Non-pigmented ciliary epithelial cell (primary cell): ENCODE measurements at places on chromosomes 6 and 20.
A peak's percentile ranks its signal among the peaks of the same experiment; 100 is the strongest.

- DNase-seq = peak; percentile 74
Measured at GRCh38 chr6:130500693-130501092, 134.9 kb downstream of the TMEM200A start.

DNA sequence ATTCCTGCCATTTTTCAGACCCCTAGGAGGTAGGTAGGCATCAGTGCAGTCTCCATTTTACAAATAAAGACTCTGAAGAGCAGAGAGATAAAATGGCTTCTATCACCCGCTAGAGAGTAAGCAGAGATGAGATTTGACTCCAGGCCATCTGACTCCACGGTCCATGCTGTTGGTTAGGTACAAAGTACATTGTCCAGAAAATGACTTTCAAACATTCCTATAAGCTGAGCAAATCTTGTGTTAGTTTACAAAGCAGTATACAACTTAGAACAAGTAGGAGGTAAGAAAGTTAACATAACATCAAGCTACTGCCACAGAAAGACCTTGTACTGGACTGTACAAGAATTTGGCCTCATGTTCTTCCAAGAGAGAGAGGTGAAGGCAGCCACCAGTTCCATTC is 14.9 kb downstream of the BTN1A1 start:
- DNase-seq = no peak

GRCh38 chr6:159527351-159527750 is 165.7 kb downstream of the SOD2 start:
- DNase-seq = no peak

DNA sequence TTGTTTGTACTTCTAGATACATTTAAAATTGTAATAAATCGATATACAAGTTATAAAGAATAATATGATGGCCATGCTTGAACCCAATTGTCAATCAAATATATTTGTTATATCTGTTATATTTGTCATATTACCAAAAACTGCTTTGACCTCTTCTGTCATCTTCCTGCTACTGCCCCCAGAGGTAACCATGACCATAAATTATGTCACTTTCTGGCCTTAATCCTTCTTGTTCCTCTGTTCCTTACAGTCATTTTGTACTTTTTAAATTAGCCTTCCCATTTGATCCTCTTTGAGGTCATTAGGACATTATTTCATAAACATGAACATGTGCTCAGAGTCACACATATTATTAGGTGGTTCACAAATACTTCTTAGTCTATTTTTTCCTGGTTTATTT is 124.7 kb downstream of the HFE start:
- DNase-seq = no peak

GRCh38 chr20:59823030-59823423 is 110.4 kb downstream of the SYCP2 start:
- no peak for DNase-seq

DNA sequence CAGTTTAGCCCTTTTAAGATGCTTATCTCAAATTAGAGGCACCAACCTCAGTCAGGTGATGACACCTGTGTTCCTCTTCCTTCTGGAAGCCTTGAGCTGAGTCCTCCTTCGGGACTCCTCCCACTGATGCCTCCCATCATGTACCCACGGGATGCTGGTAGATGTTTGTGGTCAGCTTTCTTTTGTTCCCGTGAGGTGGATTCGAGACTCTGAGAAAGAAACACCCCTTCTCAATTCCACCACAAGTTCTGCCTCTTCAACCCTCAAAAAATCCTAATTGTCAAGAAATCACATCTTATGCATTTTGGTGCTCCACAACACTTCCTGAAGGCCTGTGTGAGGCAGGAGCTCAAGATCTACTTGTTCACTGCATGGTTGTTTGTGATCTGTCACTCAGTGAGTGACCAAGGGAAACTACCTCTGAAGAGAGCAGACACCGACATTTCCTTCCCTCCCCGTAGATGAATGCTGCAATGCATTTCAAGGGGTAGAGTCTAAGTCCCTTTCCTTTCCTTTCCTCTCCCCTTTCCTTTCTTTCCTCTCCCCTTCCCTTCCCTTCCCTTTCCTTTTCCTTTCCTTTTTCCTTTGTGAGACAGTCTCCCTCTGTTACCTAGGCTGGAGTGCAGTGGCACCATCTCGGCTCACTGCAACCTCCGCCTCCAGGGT is 50.5 kb downstream of the PCNA start:
- no peak for DNase-seq

DNA sequence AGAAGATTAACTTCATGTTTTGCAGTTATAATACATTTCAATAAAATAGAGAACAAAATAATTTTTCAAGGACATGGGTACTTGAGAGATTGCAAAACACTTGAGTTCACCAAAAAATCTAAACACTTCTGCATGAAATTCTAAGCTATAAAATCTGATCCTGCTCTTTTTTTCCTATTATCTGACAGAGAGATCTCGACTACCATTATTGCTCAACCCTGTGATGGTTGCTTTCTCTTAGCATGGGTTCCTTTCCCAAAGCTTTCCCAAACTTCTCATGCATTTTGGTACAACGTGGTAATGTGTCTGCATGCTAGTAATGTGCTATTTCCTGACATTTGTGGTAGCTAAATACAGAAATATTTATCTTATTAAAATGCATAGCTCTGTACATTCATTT is 1243.1 kb upstream of the ADGRB3 start:
- DNase-seq = no peak

DNA sequence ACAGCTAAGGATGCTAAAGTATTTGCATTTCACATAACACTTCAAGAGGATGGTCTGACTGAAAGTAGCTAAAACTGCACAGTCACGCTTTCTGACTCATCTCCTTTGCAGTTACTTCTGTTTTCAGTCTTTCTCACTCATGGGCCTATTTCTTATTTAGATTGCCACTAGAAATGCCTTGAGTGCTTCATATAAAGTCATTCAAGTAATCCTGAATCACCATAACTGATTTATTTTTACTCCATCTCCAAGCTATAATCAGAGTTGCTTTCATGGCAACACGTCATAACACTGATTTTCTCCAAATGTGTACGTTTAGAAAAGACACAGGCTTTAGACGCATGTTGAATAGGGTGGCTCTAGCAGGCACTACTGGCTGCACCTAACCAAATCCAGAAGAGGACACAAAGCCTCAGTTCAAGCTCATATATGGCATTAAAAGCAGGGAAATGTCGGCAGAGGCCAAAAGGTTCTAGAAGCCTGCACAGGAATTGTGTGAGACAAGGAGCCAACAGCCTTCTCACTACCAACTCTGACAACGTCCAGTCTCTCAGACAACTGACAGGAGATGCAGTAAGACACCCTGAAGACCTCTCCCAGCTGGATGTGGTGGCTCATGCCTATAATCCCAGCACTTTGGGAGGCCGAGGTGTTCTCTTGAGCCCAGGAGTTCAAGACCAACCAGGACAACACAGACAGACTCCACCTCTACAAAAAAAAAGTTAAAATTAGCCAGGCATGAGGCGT is 64.1 kb upstream of the BEND6 start:
- peak; percentile 71 for DNase-seq

DNA sequence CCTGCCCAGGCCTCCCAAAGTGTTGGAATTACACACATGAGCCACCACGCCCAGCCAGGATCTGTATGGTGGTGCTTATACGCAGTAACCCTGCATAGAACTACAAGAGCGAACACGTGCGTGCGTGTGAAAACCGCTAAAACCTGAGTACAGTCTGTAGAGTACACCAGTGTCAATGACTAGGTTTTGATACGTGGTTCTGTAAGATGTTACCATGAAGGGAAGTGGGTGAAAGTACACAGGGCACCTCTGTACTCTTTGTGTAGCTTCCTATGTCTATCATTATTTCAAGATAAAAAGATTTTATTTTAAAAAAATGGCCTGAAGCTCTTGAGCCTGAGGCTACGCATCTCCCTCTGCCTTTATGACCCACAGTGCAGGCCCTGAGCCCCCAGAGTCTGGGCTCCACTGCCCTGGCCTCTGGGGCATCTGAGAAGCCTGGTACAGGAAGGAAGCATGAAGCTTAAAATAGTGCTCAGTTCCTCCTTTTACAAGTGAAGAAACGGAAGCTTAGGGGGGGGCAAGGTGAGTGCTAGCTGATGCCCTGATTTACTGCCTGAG is 21.6 kb downstream of the LY86 start:
- no peak for DNase-seq

DNA sequence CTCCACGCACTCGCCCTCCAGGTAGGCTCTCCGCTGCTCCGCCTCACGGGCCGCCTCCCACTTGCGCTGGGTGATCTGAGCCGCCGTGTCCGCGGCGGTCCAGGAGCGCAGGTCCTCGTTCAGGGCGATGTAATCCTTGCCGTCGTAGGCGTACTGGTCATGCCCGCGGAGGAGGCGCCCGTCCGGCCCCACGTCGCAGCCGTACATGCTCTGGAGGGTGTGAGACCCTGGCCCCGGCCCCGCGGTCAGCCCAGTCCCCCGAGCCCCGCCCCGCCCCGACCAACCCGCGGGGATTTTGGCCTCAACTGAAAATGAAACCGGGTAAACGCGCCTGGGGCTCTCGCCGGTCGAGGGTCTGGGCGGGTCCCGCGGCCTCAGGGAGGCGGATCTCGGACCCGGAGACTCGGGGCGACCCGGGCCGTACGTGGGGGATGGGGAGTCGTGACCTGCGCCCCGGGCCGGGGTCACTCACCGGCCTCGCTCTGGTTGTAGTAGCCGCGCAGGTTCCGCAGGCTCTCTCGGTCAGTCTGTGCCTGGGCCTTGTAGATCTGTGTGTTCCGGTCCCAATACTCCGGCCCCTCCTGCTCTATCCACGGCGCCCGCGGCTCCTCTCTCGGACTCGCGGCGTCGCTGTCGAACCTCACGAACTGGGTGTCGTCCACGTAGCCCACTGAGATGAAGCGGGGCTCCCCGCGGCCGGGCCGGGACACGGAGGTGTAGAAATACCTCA is 598 bp downstream of the HLA-B start:
- DNase-seq = no peak

DNA sequence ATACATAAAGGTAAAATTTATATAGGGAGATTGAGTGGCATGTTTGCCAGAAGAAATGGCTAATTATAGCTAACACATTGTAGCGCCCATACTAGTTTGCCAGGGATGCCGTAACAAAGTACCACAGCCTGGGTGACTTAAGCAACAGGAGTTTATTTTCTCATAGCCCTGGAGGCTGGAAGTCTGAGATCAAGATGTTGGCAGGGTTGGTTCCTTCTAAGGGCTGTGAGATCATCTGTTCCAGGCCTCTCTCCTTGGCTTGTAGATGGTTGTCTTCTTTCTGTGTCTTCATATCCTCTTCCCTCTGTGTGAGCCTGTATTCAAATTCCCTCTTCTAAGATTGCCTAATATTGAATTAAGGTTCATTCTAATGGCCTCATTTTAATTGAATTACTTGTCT is 417.5 kb upstream of the OPRM1 start:
- DNase-seq = no peak

- no peak for DNase-seq
Measured at GRCh38 chr6:149157126-149157525, 160.4 kb upstream of the TAB2 start.

DNA sequence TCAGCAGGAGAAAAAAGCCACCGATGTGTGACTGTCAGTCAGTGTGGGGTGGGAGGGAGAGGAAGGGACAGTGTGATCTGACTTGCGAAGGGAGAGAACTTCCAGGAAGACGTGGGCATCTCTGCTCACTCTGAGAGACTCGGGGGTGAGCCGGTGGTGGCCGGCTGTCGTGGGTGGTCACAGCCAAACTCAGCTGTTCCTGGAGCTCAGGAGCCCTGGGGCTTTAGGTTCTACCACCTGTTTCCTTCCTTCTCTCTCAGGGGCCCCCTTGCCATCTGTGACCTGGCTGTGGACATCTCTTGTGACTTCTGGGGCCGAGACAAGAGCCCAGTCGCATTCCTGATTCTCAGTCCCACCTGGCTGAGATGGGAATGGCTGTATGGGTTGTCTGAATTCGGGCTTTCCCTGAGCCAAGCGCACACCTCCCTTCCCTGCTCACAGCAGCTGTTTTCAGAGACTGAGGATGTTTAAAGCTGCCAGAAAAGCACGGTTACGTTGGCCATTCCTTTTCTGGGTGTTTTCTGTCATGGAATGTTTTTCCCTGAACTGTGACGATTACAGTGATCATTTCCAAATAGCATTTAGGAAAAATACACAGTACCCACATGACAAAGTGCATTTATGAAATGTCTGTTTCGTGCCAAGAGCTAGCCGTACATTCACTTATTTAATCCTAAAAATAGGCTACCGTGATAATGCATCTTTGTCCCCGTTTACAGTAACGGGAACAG is 36.5 kb downstream of the SYNJ2 start:
- DNase-seq = no peak

GRCh38 chr20:57426271-57426689 is 35.1 kb downstream of the RBM38 start:
- no peak for DNase-seq

DNA sequence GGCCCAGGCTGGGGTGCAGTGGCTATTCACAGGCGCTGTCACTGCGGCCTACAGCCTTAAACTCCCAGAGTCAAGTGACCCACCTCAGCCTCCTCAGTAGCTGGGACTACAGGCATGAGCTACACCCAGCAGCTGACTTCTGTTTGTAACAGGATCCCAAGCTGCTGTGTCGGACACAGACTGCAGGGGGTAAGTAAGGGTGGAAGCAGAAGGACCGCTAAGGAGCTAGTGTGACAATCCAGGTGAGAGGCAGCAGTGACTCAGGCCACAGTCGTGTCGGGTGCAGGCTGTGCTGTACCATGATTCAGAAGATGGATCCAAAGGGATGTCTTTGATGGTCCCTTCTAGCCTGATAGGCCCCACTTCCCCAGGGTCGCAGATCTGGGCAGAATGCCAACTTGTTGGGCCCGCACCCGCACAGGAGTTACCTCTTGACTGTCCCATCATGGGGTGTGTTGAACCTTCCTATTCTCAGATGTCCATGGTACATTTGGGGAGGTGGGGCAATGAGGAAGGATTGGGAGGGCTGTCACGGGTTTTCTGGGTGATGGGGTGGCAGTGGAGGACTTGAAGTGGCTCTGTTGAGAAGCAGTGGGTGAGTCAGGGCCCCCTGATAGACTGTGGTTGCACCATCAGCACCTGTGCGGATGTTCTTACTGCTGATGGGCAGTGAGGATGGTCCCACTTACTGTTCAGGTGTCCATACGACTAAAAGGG is 25.3 kb downstream of the AAR2 start:
- no peak for DNase-seq

DNA sequence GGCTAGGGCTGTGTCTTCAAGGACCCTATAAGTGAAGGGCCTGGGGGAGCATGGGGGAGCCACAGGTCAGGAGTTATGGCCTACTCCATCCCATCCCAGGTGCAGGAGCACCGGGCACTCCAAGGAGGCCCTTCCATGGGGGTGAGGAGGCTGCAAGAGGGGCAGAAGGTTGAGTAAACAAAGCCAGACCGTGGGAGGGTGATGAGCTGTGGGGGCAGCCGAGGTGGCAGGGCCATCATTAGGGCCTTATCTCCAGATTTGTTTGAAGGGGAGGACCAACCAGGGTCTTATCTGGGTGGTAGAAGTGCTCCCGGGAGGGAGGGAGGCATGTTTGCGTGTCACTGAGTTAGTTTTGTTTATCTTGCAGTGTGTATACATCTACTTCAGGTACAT is 2.1 kb upstream of the FAM83C start:
- no peak for DNase-seq

DNA sequence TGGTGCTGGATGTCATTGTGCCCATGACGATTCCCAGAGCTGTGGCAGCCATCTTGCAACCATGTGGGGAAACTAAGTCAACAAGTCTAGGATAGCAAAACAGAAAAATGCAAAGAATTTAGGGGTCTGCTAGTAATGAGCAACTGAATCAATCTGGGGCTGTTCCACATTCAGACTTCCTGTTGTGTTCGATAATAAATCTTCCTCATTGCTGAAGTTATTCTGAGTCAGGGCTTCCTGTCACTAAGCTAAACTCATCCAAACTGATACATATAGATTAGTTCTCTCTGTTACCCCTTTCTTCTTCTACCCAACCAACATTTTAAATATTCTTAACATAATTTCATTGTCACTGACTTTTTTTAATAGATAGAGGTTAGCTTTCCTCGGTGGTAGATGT is 205.9 kb downstream of the HACE1 start:
- DNase-seq = no peak
